ENCODE measurements at places on chromosomes 11 and 22.

- no peak for DNase-seq
These were observed 240.6 kb downstream of the ETS1 start for GRCh38 chr11:128346804-128347203.

DNA sequence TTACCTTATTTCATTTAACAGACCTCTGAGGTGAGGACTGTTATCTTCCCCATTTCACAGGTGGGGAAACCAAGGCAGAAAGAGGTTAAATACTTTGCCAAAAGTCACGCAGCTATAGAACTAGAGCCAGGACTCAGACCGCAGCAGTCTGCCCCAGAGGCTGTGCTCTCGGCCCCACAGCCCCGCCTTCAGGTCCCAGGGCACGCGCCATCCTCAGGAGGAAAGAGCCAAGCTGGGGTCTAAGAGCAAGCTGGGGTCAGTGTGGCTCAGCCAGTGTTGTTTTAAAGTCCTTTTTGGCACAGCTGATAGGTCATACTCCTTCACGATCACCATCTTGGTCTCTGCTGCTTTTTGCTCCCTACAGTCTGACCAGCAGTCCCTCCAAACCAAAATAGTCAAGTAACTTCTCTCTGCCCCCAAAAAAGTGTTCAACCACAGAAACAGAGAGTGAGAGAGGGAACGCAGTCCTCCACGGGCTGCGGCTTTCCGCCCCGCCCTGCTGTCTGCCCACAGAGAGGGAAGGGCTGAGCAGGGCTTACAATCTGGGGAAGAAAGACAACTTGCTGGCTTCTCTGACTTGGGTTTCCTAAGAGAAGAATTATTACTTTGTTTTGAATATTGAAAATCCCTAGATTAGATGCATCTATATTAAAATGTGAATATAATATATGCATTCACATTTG, 137.2 kb upstream of the OPCML start:
- no peak for DNase-seq

DNA sequence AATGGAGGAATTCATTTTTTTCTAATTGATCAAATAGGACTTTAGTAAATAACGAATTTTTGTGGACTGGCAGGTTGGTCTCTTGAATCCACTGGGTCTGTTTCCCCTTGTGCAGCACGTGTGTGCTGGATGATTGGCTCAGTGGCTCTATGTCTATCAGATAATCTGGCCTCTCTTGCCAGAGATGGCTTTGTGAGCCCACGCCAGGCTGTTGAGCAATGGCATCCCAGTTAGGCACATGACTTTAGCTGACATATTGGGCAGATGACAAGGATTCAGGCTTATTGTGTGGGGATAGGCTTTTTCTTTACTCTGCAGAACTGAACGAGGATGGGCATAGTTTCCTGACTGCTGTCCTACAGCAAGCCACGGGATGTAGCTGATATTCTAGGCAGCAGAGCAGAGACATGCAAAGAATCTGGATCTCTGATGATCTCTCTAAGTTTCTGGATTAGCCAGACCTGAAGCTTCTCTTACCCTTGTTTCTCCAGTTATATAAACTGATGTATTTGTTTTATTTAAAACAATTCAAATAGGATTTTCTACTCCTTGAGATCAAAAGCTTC, 144.9 kb downstream of the ARHGAP42 start:
- no peak for DNase-seq

- no peak for DNase-seq
These were observed 68.8 kb downstream of the SNX19 start for GRCh38 chr11:130847517-130847916.

DNA sequence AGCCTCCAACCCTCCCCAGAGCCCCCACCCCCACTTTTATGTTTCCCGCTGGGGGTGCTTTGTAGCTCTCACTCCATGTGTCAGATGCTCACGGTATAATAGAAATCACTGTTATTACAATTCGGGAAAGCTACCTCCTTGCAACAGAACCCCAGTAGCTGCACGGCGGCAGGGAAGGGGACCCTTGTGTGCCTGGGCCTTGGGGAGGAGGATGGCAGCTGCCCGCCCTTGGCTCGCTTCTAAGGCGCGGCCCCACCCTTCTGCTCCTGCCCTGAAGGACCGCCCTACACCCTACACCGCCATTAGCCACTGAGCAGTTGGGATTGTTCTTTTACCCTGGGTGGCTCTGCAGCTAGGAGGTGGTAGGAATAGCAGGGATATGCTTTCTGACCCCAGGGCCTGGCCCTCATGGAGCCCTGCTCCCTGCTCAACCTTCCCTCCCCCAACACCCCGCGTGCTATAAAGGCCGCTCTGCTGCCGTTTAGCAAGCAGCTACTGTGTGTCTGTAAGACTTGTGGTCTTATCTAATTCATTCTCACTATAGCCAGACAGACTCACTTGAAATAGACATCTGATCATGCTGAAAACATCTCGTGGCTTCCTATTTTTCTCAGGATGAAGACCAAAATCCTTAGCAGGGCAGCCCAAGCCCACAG, 219.7 kb downstream of the CEP164 start:
- DNase-seq = no peak

- no peak for DNase-seq
These were observed 72.3 kb downstream of the CABIN1 start for GRCh38 chr22:24083361-24083760.

- DNase-seq = no peak
These were observed 68.6 kb downstream of the RRAS2 start for GRCh38 chr11:14290422-14290821.

GRCh38 chr11:131823772-131824171, 453.4 kb downstream of the NTM start:
- DNase-seq = peak; percentile 62

GRCh38 chr11:30326114-30326778, 3.3 kb downstream of the ARL14EP start:
- DNase-seq = peak; percentile 50

DNA sequence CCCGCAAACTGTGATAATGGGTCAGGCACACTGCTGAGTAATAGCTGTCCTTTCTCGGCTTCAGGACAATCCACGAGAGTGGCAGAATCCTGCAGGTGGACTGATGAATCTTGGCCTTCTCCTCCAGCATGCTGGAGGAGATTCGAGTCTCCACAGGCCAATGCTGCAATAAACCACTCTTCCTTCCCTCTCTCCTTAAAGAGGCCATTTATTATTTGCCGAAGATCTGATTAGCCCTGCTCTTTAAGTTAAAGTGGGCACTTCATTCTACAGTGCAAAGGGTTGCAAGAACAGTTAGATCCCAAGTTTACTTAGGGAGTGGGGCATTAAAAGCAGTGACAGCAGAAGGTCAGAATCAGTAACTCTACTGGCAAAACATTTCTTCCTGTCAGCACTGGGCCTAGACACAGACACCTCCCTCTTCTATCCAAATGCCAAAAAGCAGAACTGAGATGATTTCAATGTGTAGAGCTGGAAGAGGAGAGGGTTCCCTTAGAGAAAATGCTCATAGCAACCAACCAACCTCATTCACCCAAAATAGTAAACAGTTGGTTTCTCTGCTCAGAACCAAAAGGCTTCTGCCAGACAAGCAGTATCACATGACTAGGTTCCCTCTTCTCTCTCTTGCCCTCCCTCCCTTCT, 121.7 kb downstream of the SGSM3 start:
- peak; percentile 93 for DNase-seq

- DNase-seq = no peak
These were observed 3.2 kb downstream of the P2RX3 start for GRCh38 chr11:57341250-57341808.

DNA sequence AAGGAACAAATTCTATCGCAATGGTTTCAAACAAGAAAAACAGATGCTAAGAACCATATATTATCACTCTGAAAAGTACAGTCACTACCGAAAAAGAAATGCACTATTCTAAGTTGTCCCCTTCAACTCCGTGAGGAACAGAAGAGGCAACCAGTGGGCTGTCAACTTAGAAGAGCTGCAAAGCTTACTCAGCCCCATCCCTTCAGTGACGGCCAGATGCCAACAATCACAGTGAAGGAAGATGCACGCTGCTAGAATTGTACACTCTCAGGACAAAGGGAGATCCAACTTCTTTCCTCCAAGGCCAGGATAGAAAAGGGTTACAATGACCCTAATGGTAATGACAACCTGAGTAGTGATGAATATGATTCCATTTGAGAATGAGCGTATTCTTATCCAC, 38.5 kb upstream of the CHKA start:
- no peak for DNase-seq

GRCh38 chr22:49006207-49007012, 821.3 kb downstream of the BRD1 start:
- DNase-seq = no peak

- no peak for DNase-seq
These were observed 32.8 kb upstream of the WNT7B start for GRCh38 chr22:46009730-46010129.

DNA sequence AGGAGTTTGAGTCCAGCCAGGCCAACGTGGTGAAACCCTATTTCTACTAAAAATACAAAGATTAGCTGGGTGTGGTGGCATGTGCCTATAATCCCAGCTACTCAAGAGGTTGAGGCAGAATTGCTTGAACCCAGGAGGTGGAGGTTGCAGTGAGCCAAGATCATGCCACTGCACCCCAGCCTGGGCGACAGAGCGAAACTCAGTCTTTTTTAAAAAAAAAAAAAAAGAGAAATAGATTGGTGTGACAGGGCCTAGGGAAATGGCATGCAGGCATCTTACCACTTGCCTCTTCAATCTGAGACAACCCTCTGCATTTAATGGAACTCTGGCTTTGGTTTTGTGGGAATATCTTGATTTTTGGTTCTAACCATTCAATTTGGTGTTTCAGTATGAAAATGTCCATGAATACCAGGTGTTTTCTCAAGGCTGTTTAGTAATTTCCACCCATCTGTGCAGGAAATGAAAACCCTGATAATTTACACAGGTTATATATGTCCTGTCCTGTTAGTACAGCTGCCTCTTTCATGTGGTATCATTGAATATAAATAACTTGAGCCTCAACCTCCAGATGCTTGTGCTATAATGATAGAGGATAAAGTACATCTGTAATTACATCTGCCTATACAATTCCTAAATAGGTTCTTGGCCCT, 8.4 kb downstream of the XBP1 start:
- no peak for DNase-seq

- no peak for DNase-seq
These were observed 286.7 kb downstream of the TBC1D22A start for GRCh38 chr22:47049078-47049624.

- peak; percentile 76 for DNase-seq
These were observed 1.1 kb upstream of the RPLP2 start for GRCh38 chr11:808427-809286.

GRCh38 chr11:11968511-11969280, 39.7 kb downstream of the DKK3 start:
- no peak for DNase-seq

- DNase-seq = no peak
These were observed 58.4 kb downstream of the KIF18A start for GRCh38 chr11:28049338-28050216.

GRCh38 chr11:61581030-61581928, at the start of gene SYT7:
Gene SYT7, minus strand, starts transcription at chr11:61581076. Its CDS starts 256 bp downstream, at chr11:61580820.
- DNase-seq = peak; percentile 87

DNA sequence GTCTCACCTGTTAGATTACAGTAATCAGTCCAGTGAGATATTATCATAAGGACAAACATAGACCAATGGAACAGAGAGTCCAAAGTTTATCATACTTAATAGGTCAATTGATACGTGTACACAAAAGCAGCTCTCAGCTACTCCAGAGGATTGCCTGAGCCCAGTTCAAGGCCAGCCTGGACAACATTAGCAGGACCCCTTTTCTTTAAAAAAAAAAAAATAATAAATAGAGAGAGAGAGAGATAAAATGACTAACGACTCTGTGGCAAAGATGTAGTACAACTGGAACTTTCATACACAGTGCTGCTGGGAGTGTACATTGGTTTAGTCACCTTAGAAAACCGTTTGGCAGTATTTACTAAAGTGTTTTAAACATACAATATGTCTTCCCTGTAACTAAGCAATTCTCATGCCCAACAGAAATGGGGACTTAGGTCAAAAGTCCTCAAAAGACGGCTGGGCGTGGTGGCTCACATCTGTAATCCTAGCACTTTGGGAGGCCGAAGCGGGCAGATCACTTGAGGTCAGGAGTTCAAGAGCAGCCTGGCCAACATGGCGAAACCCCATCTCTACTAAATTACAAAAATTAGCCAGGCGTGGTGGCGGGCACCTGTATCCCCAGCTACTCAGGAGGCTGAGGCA, 10.6 kb downstream of the SNX32 start:
- DNase-seq = no peak

DNA sequence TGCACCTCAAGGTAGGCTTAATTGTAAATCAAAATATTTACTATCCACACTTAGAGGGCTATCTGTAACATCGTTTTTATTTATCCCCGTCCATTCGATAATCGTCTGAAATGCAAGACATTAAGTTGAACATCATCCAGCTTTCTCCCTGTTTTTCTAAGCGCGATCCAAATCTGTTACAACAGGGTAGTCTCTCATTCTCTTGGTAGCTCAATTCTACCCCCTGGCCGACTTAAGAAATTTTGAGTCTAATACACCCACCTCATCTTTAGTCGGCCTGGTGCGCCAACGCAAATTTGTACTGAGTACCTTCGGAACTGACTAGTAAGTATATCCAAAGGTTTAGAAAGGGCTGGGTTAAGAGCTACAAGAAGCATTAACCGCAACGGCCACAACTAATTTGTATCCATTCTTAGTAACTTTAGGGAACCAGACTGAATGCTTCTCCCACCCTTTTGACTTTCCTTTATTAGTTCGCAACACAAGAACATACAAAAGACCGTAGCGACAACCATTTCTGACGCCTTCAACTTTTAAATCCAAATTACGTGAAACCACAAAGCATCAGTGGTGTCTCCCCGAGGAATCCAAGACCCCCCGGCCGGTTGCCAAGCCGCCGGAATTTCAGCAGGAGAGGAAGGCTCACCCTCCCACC, 1.0 kb upstream of the ZNF143 start:
- peak; percentile 64 for DNase-seq

GRCh38 chr11:80031014-80031600, 590.3 kb upstream of the TENM4 start:
- DNase-seq = no peak

GRCh38 chr11:14081581-14082231, 119.2 kb downstream of the SPON1 start:
- no peak for DNase-seq

- DNase-seq = no peak
These were observed 25.0 kb upstream of the MGAT3 start for GRCh38 chr22:39431821-39432251.

DNA sequence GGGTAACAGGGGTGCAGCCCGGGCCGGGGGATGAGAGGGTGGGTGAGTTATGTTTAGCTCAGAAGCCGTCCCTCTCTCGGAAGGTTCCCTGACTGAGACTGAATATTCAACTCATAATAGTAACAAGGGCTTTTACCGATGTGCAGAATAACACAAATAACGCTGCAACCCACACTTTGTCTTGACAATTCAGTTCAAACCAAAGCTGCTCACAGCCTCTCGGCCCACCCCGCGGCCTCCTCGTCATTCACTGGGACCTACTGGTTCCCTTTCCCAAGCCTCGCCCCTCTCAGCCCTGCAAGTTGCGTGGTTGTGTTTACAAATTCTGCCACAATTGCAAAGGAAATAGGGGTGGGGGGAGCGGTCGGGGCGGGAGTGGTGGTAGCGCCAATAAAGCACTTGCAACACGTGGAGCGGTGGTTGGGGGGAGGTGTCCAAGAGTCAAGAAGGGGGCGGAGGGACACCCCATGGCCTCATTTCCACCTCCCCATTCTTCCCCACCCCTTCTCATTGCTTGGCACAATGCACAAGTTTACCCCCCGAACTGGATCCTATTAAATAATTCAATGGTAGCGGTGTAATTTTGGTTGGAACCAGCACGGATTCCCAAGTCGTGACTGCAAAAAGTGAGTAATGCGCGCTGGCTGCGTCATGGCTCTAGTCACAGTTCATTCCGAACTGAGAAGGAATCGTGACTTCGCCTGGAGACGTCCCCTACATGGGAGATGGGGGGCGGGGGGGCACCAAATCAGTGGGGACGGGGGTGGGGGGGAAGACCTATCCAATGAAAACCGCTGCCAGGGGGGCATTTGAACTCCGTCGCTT, 102.0 kb upstream of the HSD17B12 start:
- DNase-seq = no peak
